ENCODE measurements at places on chromosomes 12 and 14.

DNA sequence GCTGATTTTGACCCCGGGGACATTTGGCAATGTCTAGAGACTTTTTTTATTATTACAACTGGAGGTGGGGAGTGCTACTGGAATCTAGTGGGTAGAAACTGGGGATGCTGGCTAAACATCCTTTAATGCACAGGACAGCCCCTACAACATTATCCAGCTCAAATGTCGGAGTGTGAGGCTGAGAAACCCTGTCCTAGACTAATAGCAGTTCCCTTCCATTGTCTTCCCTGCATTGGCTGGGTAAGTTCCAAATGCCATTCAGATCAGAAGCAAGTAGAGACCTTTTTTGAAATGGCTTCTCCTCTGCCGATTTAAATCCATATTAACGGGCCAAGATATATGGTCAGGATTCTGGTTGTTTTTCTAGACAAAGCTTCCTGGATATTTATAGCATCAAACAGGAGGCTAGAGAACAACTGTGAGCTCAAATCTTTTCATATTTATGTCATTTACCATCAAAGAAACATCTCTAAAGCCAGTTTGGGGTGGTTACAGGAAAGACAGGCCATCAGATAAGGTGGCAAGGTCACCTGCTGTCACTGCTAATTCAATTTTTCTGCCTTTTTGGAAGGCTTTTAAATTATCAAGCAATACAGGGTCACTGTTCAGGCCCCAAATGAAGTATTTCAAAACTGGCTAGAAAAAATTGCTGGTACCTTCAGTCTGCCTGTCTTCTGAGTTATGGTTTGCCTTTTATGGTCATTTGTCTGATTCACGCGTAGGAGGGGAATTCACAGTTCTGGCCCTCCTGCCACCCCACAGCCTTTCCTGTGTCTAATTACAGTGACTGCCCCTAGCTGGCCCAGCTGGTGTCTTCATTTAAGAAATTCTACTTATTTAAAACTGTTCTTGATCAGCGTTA, 20.1 kb upstream of the AKAP5 start:
- no peak for DNase-seq

DNA sequence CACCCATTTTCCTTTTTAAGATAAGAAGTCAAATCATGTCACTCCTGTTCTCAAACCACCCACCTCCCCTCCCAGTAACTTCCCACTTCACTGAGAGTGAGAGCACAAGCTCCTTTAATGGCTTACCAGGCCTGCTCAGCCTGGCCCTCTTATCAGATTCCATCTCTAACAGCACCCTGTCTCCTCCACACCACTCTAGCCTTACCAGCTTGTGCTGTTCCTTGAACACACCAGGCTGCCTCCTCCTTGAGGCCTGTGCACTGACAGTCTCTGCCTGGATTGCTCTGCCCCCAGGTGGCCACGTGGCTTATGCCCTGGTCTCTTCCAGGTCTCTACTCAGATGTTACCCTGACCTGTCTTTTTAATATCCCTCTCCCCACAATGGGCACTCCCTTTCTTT, 40.1 kb upstream of the EVL start:
- DNase-seq, result no peak

DNA sequence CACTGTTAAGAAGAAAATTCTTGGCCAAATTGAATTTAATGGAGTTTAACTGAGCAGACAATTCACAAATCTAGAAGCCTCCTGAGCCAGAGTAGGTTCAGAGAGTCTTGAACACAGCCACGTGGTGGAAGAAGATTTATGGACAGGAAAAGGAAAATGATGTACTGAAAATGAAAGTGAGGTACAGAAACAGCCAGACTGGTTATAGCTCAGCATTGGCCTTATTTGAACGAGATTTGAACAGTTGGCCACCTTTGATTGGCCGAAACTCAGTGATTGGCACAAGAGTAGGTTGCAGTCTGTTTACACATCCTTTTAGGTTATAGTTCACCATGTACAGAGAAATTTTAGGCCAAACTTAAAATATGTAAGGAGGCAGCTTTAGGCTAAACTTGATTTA, 9.9 kb downstream of the OAS2 start:
- no peak for DNase-seq

- no peak for DNase-seq
These were observed 612 bp downstream of the VPS37B start for GRCh38 chr12:122895320-122895703.

DNA sequence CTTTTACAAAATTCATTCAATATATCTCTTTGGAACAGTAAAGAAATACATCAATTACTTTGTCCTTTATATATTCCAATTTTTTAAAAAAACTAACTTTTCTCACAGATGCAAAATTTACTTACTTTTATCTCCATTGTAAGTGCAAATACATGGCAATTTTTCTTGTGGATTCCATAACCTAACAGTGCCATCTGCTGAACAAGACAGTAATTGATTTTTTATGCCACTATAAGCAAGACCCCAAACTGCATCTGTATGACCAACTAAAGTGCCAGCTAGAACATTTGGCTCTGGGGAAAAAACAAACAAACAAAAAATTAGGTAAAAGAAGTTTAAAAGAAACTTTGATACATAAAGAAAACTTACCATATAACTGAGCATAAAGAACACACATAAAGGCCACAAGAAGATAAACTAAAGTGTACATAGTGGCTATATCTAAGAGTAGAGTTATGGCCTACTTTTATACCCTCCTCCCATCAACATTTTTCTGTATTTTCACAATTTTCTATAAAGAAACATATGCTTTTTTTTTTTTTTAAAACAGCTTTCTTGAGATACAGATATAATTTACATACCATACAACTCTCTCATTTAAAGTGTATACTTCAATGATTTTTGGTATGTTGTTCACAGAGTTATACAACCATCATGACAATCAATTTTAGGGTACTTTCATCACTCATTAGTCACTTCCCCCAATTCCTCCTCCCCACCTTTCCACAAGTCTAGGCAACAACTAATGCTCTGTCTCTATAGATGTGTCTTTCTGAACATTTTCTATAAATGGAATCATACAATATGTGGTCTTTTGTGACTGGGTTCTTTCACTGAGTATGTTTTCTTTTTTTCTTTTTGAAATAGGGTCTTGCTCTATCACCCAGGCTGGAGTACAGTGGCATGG, 32.6 kb downstream of the COCH start:
- peak; percentile 33 for DNase-seq

GRCh38 chr12:124740691-124741137, 123.0 kb downstream of the SCARB1 start:
- DNase-seq, result no peak

DNA sequence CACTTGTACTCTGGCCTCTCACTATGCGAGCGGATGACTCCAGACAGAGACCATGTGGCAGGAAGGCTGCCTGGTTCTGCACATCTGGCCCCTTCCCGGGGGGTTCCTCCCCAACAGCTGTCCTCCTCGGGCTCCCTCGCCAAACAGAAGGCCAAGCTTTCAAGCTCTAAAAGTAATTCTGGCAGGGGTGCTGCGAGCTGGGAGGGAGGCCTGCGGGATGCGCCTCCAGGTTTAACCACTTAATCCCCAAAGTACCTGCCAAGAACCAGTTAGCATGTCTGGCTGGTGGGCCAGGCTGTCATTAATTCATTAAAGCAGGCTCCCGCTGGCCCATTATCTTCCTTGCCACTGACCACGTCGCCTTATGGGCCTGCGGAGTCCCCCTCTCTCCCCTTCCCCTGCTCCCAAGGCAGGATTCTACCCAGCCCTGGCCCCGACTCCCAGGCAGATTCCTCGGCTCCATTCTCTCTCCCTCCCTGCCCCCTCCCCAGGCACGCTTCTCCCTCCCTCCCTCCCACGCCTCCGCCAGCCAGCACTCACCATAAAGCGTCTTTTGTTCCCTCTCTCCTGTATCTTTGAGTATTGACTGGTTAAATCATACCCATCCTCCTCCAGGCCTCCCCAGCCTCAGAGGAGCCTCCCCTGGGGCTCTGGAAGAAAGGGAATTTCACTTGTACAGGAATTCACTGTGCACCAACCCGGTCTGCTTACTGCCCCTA, 4.9 kb downstream of the HRK start:
- peak; percentile 73 for DNase-seq

GRCh38 chr12:57825451-57825850, 6.9 kb upstream of the AVIL start:
- DNase-seq, result no peak

DNA sequence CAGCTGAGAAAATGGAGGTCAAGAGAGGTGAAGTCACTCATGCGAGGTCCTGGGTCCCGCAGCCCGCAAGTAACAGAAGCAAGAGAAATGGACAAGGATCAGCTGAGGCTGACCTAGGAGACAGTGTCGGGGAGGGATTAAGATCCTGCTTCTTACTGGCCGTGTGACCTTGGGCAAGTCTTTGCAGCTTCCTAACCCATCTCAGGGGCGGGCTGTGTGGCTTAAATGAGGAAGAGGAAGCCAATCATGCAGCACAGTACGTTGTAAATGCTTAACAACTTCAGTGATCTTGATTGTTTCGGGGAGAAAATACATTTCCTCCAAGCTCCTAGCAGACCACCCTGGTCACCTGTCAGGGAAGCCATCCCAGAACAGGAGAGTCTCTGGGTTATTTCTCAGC, 7.1 kb upstream of the PGF start:
- no peak for DNase-seq

- no peak for DNase-seq
These were observed 94.9 kb downstream of the EML1 start for GRCh38 chr14:99888149-99888548.

DNA sequence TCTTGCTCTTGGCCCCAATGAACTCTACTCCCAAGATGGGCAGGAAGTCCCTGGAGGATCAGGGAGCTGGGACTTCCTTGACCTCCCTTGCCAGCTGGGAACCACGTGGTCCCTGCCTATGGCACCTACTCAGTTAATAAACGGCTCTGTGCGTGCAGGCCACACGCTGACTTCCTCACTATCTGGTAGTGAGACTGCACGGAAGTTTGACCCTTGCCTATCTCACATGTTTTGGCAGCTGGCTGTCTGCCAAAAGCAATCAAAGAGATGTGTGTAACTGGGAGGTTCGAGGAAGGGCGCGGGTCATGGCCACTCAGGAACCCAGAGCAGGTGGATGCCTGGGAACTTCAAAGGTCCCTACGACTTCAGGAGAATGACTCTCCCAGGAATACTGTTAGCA, 57.9 kb downstream of the RFLNA start:
- DNase-seq, result no peak

GRCh38 chr12:105485921-105486320, 155.4 kb downstream of the C12orf75 start:
- DNase-seq, result no peak

DNA sequence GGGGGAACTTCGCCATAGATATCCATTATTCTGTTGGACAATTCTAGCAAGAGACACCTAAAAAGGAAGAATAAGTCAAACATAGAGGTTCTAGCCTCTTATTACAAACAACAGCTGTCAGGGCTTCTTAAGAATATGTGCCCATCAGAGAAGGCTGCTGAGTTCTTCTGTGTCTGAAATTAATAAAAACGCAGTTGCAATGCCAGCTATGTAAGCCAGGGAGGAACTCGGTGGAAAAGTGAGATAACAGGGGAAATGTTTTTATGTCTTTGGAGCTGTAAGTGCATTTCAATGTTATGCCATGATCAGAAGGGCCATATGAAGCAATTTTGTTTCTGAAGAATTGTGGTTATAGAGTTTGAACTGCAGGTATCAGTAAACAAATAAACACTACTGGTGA, 95.0 kb downstream of the SYT1 start:
- DNase-seq, result no peak

DNA sequence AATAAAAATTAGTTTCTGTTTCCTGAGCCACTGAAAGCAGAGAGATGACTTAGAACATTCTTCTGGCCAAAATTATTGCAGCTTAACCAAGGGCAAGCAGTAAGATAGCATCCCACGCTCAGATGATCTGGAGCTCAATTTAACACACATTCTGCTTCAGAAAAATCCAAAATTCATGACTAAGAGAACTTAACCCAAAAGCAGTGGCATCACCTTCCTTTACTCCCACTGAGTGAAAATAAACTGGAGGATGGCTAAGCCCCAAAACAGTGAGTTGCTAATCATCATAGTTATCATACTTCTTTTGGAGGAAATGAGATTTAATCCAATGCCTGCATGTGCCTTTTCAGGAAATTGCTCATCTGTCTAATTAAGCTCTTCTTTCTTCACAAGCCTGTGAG, 195.4 kb downstream of the DUSP6 start:
- no peak for DNase-seq

GRCh38 chr12:28132398-28132797, 57.9 kb upstream of the CCDC91 start:
- DNase-seq, result no peak

- DNase-seq, result no peak
These were observed 48.0 kb downstream of the NTN4 start for GRCh38 chr12:95742586-95742985.

DNA sequence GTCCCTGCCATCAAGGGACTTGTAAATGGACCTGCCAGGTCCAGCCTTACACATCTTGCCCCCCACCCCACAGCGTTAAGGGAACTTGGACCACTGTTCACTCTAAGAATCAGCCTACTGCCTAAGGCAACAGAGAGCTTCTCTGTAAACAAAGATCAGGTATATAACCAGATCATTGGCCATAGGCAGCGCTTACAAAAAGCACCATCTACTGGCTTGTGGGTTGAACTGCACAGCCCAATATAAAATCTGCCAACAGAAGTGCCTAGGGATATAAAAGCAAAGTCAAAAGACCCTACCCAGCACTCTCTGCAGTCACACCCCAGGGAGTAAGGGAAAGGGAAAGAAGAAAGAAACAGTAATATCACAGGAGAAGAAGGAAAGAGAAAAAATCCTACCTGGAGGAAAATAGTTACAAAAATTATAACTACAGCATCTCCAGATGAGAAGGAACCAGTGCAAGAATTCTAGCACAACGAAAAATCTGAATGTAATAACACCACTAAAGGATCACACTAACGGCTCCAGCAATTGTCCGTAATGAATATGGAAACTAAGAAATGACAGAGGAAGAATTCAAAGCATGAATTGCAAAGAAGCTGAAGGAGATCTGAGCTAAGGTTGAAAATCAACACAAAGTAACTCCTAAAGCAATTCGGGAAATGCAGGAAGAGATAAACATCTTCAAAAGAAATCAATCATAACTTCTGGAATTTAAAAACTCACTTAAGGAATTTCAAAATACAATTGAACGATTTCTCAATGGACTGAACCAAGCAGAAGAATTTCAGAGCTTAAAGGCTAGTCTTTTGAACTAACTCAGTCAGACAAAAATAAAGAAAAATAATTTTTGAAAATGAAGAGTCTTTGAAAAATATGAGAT, 95.2 kb upstream of the PCED1B start:
- no peak for DNase-seq

- DNase-seq, result no peak
These were observed 173.3 kb downstream of the CCDC59 start for GRCh38 chr12:82184844-82185243.

GRCh38 chr12:98724384-98725155, 79.5 kb downstream of the APAF1 start:
- no peak for DNase-seq

- no peak for DNase-seq
These were observed 36.2 kb downstream of the OSBPL8 start for GRCh38 chr12:76523408-76523807.

DNA sequence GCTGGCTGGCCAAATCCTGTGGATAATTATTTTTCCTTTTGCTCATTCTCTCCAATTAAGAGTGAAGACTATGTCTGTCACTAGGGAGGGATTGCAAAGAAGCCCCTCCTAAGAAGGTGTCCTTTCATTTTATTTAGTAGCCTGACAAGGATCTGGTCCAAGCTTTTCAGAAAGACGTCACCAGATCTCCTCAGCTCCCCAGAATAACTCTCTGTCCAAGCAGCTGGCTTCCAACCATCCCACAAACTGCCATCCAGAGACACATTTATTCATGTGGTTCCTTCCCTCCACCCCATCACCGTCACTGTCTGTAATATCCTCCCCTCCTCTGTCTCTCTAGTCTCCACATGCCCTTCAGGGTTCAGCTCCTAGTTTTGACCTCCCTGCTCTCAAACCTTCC, 69.9 kb downstream of the PPM1H start:
- DNase-seq, result no peak

GRCh38 chr14:77314043-77314442, 6.6 kb downstream of the POMT2 start:
- DNase-seq, result peak; percentile 55
